ENCODE measurements at places on chromosomes 11 and 22.

GRCh38 chr22:44245867-44246266 is 65.1 kb downstream of the PARVG start:
- no peak for DNase-seq

GRCh38 chr11:104897891-104898684 is at the start of gene CASP12:
TSS of gene CASP12 (minus strand) at chr11:104898460.
- DNase-seq = no peak

DNA sequence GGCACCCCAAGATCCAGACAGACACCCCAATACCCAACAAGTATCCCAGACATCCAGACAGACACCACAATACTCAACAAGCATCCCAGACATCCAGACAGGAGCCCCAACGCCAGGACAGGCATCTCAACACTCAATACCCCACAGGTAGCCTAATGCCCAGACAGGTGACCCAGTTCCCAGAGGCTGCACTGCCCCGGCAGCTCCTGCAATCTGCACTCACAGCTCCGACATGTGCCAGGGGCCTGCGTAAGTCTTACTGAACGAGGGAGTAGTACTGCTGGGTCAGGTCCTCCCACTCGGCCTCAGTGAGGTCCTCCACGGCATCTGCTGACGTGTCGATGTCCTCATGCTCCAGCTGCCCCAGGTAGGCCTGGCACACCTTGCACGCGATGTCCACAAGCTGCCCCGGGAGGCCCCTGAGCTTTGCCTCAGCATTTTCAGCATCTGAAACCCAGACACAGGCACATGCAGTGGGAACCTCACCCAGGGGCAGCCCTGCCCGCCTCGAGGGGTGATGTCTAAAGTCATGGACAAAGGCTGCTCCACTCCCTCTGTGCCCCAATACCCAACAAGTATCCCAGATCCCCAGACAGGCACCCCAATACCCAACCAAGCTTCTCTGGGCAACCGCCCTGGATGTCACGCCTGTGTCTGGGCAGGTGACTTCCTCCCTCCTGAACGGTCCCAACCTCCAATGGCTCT is 16.6 kb downstream of the TTLL8 start:
- DNase-seq = no peak

GRCh38 chr11:46045811-46046210 is 75.4 kb downstream of the PHF21A start:
- no peak for DNase-seq

DNA sequence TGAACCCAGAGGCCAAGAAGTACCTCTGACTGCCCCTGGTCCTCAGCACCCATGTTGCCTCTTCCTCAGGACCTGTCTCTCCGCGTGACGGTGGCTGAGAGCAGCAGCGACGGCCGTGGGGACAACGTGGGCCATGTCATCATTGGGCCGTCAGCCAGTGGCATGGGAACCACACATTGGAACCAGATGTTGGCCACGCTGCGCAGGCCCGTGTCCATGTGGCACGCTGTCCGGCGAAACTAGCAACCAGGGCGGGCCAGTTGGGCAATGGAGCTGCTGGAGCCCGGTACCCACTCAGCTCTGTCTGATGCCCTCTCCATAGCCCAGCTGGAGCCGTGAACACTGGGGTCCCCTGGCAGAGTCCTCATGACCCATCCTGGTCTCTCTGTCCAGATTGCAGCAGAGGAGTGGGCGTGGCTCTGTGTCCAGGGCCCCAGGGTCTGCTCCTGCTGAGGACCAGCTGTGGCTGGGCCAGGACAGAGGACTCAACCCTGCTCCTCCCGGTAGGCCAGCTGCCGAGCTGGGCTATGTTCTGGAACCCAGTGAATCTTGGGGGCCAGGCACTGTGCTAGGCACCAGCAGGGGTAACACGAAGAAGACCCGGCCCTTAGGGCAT is 8.0 kb upstream of the RHOD start:
- DNase-seq = no peak

DNA sequence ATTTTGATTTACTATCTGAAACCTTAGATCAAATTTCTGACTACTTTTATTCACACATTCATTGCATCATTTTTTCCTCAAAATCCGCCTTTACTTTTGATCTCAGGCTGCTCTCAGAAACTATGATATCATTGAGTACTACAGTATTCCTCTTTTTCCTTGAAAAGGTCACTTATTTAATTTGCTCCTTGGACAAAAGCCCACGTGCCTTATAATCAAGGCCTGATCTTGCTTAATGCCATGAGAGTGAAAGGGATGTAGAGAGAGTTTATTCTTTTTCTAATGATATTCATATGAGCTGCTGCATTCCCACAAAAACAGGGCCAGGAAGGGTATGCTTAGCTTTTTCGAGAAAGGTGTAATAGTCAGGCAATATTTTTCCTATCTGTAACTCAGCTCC is 327.0 kb downstream of the ETS1 start:
- DNase-seq = no peak

DNA sequence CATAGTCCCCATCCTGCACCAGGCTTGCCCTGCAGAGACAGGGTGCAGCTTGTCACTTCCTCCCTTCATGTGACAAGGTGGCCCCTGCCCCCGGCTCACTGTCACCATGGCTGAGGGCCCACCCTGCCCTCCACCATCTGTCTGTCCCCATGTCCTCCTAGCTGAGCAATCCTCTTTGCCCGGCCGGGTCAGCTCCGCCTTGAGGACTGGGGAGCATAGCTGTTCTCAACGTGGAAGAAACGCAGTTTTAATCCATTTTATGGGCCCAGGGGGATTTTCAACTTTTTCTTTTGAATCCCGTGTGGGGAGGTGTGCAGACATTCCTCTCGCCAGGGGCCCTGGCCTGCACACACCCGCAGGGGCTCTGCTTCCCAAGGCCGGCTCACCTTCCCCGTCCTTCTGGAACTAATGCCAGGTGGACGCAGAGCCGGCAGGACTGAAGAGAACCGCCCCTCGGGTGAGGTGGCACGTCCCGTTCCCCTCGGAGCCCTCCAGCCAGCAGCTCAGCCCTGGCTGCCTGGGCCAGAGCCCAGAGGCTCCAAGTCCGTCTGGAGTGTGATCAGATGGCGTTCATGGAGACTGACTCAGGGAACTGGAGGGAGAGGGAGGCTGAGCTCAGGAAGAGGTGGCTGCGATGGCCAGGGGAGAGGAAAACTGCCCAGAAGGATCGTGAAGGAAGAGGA is 1108.7 kb downstream of the BRD1 start:
- no peak for DNase-seq

GRCh38 chr11:8442301-8442700 is 151.7 kb downstream of the STK33 start:
- DNase-seq = no peak

- no peak for DNase-seq
These were observed 62.6 kb downstream of the KIAA1671 start for GRCh38 chr22:25014896-25015755.

DNA sequence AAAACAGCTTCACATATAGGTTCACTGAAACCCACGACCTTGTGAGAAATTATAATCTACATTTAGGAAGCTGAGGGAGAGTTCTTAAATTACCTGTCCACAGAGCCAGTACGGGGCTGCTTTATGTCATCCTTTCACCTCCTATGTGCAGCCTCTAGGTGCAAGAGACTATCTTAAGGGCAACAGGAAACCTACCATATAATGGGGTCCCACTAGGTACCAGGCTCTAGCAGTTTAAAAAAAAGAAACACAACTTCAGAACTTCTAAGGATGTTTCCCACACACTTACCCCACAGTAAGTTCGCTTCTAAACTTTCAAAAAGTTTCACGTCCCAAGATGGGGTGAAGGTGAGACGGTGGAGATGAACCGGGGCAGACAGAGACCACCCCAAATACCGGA is 573 bp downstream of the STK33 start:
- no peak for DNase-seq

DNA sequence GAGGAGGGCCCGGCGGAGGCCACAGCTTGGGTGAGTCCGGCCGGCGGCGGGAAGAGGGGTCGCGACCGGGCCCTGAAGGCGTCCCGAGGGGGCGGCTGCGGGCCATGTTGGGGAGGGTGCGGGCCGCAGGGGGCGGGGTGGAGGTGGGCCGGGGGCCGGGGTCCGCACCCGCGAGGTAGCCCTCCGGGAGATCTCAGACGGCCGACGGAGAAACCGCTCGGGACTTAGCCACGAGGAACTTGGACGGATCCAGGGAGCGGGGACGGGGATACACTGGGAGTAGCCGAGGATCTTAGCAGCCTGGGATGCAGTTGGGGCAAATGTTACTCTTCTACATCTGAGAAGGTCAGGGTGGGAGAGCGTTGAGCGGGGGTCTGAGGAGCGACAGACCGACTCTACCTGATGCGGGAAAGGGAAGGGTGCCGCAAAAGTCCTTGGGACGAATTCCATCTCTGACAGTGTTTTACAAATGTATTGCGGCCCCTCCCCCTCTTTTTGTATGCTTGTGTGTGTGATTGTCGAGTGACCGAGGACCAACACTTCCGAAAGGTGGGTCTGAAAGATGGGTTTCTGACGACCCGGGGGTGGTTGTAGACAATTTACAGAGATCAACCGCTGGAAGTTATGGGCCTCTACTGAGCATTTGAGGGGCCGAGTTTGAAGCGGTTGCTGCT is 658 bp downstream of the STIP1 start:
- no peak for DNase-seq

DNA sequence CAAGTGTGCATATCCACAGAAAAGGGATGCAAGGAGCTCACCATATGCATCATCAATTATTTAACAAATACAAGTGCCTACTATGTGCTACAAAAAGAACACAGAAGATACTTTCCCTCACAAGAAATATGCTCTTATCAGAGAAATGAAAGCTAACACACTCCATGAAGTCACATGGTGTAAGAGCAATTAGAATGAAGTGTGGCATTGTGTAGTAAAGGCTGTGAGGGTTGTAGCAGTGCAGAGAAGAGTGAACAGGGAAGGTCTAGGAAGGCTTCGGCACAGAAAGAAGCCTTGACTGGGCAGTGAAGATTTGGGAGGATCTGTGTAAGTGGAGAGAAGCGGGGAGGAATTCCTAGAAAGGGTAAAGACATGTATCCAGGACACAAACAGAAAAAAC is 22.5 kb downstream of the PPP2R1B start:
- no peak for DNase-seq

GRCh38 chr11:45048870-45049691 is 97.4 kb upstream of the PRDM11 start:
- DNase-seq = no peak

GRCh38 chr11:112082729-112083128 is 3.8 kb downstream of the TIMM8B start:
- DNase-seq = no peak

GRCh38 chr11:106379712-106380111 is 302.2 kb downstream of the AASDHPPT start:
- DNase-seq = no peak

GRCh38 chr22:39980596-39980995 is 14.2 kb upstream of the FAM83F start:
- no peak for DNase-seq
